ENCODE measurements at places on chromosomes 16 and 17.

- peak; percentile 93 for DNase-seq
Observed at GRCh38 chr17:40322358-40323315, 13.7 kb downstream of the RARA start.

- DNase-seq: no peak
Observed at GRCh38 chr17:71464241-71464640, 656.6 kb upstream of the SOX9 start.

DNA sequence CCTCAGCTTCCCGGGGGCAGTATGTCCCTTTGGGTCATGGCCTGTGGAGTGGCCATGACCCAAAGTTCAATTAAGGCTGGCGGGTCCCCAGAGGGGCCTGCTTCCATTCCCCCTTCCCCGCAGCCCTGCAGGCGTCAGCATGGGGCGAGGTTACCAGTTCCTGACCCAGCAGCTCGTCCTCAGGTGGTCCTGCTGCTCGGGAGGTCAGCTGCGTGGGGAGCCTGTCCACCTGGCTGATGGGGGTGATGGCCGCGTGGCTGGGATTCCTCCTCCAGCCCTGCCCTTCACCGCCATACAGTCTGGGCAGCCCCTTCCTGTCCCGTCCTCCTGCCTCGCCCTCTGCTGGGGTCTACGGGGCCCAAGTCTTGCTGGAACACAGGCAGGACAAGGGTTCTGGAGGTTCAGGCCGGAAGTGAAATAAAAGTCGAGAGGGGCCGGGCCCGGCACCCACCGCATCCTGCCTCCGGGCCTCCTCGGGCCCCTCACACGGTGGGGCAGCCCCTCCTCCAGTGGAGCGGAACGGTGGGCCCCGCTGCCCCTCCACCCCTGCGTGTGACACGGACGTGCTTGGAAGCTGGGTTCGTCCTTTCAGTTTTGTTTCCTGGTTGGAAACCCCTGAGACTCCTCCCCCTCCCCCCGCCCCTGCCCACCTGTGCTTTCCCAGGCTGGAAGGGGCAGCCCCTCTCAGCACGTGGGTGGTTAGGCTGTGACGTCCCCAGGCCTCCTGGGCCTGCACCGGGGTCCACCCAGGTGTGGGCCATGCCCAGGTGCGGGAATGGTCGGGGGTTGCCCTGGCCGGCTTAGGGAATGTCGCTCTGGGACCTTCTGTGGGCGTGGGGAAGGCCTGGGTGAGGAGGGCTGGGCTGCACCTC is 6.8 kb downstream of the UBALD2 start:
- peak; percentile 95 for DNase-seq

- no peak for DNase-seq
Observed at GRCh38 chr16:976389-976931, 5.1 kb upstream of the SOX8 start.

DNA sequence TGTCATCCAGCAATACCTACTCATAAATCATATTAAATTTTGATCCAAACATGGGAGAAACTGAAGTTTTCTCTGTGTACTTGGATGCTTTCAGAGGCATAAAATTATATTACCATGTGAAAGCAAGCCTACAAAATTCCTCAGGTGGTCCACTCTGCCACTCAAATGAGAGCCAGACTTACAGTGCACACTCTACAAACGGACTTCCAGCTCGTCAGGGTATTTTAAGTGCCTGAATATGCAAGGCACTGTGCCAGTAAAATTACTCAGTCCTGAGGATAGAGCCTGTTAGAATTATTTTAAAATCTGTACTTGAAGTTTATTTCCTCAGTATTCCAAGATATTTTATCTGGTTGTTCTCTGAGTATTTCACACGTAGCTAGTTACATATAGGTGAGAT is 54.5 kb downstream of the TENT4B start:
- no peak for DNase-seq

DNA sequence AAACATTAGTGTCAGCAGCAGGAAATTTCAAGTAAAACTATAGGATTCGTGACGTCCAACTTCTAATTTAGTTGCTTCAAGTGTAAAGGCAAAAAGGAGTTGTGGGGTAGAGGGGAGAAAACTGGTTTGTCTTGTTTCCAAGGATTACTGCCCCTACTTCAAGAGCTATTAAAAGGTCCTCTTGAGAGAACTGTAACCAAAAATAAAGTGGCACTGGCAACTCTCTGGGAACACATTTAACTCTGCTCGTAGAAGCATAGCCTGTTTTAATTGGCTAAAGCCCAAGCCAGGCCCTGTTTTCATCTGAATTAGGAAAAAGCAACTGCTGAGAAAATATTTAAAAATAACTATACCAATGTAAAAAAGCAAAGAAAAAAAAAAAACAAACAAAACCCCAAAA is 51.8 kb upstream of the AKAP1 start:
- no peak for DNase-seq

GRCh38 chr17:28199115-28199514 is 119.9 kb upstream of the TMEM97 start:
- no peak for DNase-seq

DNA sequence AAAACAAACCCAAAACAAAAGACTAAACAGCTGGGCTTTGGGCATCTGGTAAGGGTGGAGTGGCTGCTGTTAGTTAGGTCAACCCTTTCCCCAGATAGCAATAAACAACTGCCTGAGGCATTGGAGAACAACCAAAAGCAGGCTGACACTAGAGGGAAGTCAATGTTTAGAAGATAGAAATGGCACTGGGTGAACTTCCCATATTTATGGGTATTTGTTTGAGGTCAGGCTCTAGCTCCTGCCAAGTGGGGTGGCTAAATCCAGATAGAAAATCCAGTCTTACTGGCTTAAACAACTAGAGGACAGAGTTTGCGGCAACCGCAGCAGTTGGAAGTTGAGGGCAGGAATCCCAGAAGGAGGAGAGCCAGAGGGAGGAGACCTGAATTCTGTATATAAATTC is 79.4 kb downstream of the SDK2 start:
- DNase-seq: no peak

DNA sequence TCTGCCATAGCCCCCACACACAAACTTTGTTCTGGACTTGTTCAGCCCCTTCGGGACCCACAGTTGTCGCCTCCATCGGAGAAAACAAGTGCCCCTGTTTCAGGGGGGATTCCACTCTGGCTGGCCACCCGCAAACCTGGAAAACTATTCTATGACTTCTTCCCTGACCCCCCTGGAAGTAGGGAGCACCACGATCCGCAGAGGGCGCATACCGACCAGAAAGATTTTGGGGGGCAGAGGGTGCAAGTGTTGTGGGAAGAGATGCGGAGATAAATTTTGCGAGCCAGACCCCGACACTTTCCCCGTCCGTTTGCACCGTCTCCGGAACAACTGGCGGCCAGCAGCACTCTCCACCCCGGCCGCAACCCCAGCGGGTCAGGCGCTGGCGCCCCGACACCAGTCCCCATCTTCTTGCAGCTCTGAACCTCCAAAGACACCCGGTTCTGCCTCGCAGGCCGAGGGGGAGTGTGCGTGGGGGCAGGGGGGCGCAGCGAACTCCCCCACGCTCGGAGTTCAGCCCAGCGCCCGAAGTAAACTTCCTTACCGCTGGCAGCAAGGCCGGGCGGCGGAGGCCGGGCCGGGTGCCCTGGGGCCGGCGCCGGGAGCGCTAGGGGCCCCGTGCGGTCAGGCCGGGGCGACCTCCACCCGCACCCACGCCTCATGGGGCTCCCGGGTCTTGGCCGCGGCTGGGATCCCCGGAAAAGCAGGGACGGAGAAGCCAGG is 744 bp downstream of the SALL1 start:
- no peak for DNase-seq

- DNase-seq: no peak
Observed at GRCh38 chr17:4167786-4168185, 24.8 kb downstream of the CYB5D2 start.

- no peak for DNase-seq
Observed at GRCh38 chr17:17710728-17711541, 29.7 kb downstream of the RAI1 start.

DNA sequence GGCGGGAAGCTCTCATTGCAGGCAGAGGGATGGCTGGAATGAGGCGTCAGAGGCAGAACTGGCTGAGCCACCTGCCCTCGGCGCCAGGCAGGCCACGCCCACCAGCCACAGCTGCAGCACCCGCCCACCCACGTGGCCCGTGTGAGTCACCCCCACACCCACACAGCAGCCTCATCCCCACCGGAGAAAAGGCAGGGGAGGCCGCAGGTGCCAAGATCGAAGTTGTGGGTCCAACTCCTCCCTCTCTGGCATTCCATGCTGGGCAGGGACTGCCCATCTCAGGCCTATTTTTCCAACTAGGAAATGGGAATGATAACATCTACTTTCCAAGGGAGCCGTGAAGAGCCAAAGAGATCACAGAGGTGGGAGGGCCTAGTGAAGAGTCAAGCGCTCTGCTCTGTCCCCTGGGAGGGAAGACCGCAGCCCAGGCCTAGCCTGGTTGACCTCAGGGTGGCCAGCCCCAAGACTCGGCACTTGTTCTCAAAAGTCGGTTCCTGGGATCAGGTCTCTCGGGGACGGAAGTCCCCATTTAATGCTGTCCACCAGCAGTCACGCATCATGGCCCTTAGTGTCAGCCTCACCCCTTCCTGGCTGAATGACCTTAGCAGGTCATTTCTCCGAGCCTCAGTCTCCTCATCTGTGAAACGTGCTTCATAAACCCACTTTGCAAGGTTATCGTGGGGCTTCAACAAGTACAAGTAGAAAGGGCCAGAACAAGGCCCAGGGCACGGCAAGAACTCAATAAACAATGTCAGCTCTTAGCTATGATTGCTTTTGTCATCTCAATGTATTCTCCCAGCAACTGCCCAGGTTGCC is at the start of gene TRPV3:
TRPV3 (minus strand) TSS at position 45 of the 816 bp plus-strand sequence. CDS start 2,962 bp downstream, outside the sequence.
- peak; percentile 73 for DNase-seq

GRCh38 chr16:894136-894535 is 76.6 kb downstream of the LMF1 start:
- DNase-seq: no peak

GRCh38 chr16:85752511-85753420 is 1.9 kb upstream of the C16orf74 start:
- no peak for DNase-seq
